Activated T-helper 9 cell treated with anti-CD3 and anti-CD28 coated beads, Interleukin-2, amount 50 U/mL, for 16 hours (primary cell): ENCODE measurements at places on chromosomes 4 and X.

GRCh38 chr4:151524610-151525009 lies 115.6 kb downstream of the FHIP1A start:
- no peak for DNase-seq

- no peak for DNase-seq
Measured at GRCh38 chr4:79249881-79250503, 75.9 kb downstream of the NAA11 start.

- no peak for DNase-seq
Measured at GRCh38 chr4:97507587-97508245, 635.6 kb downstream of the STPG2 start.

DNA sequence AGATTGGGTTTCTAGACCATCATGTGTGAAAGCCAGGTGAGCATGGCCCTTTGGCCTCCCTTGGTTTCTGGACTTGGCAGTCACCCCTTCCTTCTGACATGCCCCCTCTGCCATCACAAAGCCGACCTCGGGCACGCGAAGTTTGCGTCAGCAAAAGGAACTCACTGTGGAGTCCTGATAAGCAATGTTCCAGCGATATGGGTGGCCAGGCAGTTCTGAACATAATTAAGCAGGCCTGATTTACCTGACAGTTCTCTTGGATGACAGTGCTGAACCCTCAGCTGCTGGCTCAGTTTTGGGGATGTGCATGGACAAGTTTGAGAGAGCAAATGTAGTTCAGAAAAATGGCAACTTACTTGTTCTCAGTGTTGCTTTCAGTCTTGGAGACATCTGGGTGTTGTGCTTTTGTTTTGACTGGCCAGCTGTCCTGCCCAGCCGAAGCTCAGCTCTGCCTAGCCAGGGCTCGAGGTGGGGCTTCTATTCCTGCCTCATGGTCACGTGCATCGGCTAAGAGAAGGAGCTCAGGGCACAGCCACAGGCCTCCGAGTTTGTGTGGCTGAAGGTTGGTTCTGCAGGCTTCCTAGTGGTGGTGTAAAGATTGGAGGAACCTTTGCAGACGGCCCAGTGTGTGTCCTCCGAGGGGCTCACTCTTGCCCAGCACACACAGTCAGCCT lies 78.3 kb downstream of the CLDN34 start:
- DNase-seq, result no peak

DNA sequence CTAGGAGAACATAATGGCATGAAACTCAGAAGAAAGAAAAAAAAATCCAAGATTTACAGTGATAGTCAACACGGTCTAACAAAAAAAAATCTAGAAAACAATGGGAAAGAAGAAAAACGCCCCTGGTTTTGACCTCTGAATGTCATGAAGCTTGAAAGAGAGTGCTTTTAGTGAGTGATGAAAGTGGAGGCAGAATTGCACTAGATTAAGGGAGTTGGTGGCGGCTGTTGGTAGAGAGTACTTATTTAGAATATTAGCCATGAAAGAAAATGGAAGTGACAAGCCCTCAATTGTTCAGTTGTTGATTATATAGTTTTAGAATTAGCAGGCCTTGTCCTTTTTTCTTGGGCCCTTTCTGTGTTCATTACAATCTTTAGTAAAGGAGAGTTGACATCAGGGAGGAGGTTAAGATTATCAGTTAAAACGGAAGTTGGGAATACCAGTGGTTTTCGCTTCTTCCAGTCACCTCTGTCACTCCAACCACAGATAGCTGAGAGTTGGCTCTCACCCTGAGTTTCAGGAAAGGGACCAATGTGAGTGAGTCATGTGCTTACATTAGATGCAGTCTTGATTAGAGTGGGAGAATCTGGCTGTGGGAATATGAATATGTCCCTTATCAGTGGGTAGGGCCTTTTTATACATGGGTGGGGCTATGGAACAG lies 29.7 kb downstream of the EREG start:
- DNase-seq, result no peak

GRCh38 chr4:37653601-37654000 lies 32.6 kb downstream of the RELL1 start:
- no peak for DNase-seq

DNA sequence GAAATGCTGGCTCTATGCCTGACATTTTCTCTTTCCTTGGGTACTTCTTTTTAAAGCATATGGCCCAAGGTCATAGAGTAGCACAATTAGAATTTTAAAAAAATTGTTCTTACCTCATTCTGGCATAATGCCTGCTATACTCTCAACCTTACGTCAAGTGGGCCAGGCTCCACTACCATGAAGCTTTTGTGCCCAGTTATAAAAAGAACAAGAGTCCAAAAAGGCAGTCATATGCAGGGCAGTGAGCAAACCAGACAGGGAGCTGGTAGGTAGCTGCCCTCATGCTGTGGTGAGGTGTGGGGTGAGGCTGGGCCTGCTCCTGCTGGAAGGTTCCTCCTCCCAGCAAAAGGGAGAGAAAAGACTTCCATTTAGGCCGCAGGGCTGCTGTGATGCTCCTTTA lies 64.4 kb upstream of the UCP1 start:
- no peak for DNase-seq

- no peak for DNase-seq
Measured at GRCh38 chr4:79663141-79663540, 255.1 kb upstream of the GK2 start.

GRCh38 chr4:149932188-149932587 lies 116.5 kb upstream of the IQCM start:
- DNase-seq, result no peak

DNA sequence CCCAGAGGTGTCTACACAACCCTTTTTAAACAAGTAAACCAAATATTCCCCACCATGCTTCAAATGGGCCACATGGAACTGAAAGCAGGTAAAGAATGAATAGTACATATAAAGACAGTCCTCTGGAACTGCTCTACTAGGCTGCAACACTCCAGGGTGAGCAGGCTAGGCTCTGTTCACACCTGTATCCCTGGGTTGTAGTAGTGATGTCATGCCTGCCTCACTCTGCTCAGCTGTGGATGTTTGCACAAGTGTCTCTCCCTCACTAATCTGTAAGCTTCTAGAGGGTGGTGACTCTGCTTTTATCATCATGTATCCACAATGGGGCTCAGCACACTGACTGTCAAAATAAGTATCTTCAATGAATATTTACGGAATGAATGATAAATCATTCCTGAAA lies 20.4 kb downstream of the LEF1 start:
- DNase-seq, result no peak

DNA sequence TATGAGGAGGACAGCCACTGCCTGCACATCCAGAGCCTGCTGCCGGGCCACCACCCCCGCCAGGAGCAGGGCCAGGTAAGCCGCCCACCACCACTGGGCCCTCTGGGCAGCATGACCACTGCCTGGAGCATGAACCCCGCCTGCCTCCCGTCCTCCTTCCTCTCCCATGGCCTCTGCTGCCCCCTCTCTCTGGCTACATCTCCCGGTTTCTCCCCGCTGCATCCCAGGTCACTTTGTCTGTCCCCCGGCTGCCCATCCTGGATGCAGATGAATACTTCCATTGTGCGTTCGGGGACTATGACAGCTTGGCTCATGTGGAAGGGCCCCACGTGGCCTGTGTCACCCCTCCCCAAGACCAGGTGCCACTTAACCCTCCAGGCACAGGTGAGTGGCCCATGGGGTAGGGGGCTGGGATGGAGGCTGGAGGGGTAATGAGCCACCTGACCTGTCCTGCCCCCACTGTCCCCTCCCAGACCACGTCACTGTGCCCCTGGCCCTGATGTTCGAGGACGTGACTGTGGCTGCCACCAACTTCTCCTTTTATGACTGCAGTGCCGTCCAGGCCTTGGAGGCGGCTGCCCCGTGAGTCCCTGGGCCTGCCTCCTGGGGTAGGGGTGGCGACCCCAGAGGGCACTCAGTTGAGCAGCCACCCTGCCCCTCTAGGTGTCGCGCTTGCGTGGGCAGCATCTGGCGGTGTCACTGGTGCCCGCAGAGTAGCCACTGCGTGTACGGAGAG lies 6.0 kb downstream of the PLXNB3 start:
- DNase-seq, result no peak

GRCh38 chr4:8910100-8910821 lies 38.6 kb upstream of the HMX1 start:
- no peak for DNase-seq

DNA sequence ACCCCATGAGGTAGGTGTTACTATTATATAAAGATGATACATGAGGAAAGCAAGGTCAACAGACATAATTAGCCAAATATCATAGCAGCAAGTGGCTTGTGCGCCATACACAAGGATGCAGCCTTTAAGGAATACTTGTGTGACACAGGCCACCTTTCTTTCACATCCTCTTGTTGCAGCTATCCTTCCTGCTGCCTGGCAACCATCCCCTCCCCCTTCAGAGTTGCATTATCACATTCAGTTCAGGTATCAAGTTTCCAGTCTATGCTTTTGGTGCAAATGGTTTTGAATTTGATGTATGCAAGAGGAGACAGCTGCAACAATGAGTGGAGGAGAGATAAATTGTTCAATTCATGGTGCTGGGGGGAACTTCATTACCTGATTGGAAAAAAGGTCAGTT lies 6.4 kb downstream of the ZCCHC18 start:
- no peak for DNase-seq

DNA sequence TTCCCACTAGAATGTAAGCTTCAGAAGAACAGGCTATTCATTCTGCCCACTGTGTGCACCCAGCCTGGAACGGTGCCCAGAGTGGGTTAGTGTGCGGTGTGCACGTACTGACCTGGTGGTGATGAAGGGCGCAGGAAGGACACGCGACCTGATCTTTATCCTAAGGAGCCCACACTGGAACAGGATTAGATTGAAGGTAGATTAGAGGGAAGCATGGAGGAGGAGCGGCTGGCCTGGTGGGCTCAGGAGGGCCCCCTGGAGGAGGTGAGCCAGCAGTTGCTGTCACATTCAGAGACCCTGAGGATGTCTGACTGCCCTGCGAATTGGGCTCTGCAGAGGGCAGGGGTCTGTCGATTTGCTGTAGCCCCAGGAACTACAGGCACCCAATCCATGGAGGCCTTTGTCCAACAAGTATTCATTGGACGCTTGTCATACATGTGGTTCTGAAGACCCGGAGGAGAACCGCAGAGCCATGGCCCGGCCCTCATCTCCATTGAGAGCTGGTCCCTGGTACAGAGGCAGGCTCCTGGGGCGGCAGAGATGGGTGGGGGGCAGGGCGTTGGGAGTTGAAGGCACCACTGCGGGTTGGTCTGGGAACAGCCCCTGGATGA lies 73.2 kb downstream of the HTRA3 start:
- no peak for DNase-seq

DNA sequence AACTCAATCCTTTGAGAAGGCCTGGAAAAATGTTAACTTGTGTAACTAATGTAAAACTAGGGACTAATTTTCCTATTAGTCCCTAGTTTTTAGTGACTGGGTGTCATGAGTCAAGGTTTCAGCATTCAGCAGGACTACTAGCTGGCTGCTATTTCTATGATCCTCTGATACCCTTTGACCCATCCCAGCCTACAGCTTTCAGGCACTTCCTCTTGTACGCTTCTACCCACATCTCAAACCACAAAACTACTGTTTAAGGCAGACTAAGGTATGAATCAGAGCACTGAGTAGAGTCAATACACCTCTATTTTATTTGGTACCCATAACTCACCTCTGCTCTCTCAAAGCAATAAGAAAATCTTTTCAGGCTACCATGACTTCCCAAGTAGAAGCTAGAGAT lies 809.6 kb downstream of the PDHA2 start:
- no peak for DNase-seq

DNA sequence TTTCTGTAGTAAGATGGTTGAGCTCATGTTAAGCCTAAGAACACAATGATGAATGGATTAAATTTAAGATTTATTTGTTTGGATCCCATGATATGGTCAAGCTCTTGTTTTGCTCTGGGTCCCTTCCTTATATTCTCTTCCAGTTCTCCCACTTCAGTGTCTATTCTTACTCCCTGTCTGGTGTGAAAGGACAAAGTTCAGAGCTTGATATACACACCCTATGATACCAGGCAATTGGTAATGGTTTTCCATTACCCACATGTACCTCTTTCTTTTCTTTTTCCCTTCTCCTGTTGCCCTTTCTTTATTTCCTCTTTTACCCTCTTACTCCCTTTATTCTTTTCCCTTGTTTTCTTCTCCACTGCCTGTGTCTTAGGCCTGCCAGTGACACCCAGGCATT lies 223.6 kb downstream of the RAPGEF2 start:
- DNase-seq, result no peak

GRCh38 chrX:99266255-99266654 lies 1143.8 kb downstream of the PCDH19 start:
- no peak for DNase-seq

- DNase-seq, result peak; percentile 8
Measured at GRCh38 chr4:114180481-114180880, 201.0 kb upstream of the ARSJ start.

- no peak for DNase-seq
Measured at GRCh38 chrX:79139446-79139845, 5.0 kb upstream of the GPR174 start.

DNA sequence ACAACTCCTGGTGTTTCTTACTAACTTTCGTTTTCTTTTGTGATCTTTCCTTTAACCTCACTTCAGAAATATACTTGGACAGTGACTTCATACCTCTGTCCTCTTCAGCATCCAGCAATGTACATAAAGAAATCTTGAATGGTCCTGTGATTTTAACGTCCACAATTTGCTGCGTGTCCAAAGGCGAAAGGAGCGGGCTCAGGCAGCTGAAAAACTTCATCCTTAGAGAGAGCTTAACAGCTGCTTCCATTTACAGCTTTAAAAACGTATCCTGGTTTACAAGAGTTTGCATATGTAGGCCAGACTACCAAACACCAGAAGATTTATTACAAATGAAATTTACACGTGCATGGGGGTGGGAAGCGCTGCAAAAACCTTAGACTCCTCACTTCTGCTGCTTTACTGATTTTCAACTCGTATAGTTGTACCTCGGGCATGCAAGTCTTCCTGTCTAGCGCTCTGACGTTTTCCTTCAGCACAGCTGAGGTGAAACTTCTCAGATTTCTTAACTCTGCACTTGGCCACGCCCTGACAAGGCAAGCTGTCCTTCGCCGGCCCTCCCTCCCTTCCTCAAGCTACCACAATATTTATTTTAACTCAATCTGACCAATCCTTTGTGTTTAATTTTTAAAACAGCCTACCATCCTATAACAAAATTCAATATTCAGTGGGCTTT lies 406.4 kb downstream of the FAM47A start:
- no peak for DNase-seq

GRCh38 chr4:17718471-17718870 lies 63.0 kb downstream of the FAM184B start:
- no peak for DNase-seq

GRCh38 chr4:125390126-125390525 lies 75.4 kb downstream of the FAT4 start:
- no peak for DNase-seq

GRCh38 chrX:32447640-32448039 lies 763.7 kb downstream of the DMD start:
- no peak for DNase-seq
